KG1 (cell line): ENCODE measurements at places on chromosomes 11 and 22.

DNA sequence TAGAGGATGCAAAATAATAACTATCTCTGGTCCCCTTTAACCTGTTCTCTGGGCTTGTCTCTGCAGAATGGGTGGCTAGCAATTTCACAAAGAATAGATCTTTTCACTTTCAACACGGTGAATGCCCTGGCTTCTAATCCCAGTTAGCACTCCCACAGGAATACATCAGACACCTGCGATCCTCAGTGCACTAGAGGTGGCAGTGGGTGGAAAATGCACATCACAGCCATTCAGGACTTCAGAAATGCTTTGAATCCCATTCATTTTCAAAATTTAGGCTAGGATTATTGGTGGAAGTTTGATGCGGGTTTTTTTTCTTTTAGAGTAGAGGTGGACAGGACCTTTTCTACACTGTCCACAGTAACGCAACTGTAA, 55.1 kb downstream of the OPCML start:
- DNase-seq, result no peak

GRCh38 chr11:95897731-95898130, 26.2 kb downstream of the MTMR2 start:
- no peak for DNase-seq

DNA sequence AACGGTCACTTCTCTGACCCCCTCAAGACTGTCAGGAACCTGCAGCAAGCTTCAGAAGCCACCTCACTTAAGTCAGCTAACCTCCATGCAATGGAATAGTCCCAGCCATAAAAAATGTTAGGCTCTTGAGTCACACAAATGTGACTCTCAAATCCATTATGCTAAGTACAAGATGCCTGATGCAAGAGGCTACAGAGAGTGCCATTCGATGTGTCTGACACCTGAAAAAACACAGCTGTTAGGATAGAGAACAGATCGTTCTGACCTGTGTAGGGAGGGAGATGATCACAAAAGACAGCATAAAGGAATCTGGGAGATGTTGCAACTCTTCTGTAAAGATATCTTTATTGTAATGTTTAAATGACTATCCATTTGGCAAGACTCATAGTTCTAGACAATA, 712.4 kb downstream of the TBC1D22A start:
- DNase-seq, result no peak

- no peak for DNase-seq
These were observed 270.5 kb upstream of the SORL1-AS1 start for GRCh38 chr11:121723246-121723741.

DNA sequence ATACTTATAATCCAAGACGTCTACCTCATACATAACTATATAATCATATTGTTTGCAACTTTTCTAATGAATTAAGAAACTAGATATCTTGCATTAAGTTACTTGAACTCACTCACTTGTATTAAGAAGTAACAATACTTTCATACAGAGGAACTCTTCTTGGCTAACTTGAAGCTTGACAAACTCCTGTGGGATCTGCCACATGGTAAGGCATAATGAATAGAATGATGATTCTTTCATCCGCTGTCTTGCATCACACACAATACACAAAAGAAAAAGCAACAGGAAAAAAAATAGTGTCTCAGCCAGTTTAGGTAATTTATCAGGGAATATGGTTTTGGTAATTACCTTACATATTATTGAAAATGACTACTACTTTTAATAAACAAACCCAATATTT, 79.8 kb downstream of the PGR start:
- DNase-seq, result no peak

GRCh38 chr11:69509381-69509780, 27.9 kb downstream of the LINC01488 start:
- no peak for DNase-seq

DNA sequence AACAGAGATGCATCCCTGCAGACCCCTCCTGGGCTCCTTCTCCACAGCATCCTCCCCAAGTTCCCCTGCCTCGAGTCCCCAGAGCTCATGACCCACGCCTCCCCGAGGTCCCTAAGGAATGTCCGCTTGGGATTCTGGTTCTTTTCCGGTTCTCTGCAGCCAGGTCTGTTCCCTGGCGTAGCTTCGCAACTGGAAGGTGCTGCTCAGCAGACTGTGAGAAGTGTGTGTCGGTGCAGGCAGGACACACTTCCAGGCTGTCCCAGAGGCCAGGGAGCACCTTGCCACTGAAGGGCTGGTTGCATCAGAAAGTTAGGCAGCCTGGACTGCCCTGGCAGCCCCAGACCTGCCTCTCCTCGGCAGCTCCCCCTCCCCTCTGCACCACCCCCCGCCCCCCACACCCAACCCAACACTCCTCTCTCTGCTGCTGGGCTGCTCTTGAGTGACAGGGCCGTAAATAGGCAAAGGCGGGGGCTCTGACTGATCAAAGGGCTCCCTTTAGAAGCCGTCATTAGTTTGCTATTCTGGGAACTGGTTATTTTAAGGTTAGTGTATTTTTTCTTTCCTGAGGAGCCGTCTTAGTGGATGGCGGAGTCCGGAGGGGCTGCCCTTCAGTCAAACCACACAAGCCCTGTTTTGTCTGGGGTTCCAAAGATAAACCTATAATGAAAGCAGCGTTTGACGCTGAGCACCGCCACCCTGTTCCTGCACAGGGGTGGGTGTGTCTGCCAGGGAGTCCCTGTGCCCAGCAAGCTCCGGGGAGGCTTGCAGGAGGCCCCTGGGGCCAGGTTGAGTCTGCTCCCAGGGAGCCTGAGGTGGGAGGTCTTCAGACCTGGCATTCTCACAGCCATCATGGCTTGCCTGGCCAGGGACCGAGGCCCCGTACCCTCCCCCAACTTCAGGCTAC, 88.6 kb upstream of the KCNQ1OT1 start:
- DNase-seq, result no peak

- DNase-seq, result no peak
These were observed 9.4 kb downstream of the HORMAD2 start for GRCh38 chr22:30089655-30089974.

- DNase-seq, result no peak
These were observed 143.4 kb downstream of the CRYBB2 start for GRCh38 chr22:25362883-25363240.

DNA sequence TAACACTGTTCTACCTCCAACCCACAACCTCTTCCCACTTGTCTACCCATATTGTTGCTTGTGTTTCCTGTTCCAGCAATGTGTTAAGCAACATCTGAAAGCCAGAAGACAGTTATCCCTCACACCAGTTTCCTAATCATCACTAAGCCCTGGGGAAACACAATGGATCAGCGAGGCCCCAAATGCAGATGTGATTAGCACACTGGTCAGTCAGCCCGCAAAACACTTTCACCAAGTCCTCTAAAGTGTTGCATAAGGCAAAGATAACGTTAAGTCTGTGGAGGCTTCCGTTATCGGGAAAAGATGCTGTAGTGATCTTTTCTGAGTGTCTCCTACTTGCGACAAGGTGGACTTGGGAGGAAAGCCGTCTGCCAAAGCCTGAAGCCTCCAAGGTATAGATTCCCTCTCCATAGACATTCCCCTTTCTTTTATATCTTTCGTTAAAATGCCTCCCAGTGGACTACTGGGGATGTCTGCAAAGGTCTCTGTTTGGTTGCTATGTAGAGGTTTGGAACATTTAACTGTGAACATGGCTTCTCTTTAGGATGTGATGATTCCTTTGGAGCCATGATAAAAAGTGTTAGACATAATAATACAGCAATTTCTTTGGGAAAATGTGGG, at the start of gene MS4A3:
Gene MS4A3 (plus strand): TSS at position 317 of the 621 bp plus-strand sequence. CDS start 4,496 bp downstream, outside the sequence.
- no peak for DNase-seq

DNA sequence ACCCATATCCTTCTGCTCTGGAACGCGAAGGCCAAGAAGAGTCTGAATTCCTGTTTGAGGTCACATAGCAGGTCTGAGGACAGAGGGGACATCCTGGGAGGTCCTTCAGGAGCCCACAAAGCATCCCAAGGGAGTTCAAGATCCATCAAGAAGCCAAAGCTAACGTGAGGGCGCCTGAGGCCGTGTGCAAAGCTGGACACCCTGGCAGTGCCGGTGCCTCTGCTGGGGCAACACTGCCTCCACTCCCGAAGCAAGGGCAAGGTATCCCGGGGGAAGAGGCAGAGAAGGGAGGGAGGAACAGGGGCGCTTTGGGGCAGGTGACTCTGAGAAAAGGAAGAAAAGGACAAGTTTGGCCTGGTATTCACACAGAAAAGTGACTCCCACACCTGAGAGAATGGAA, 50.3 kb upstream of the CDON start:
- no peak for DNase-seq

- no peak for DNase-seq
These were observed 906 bp upstream of the NAA40 start for GRCh38 chr11:63937713-63938478.

- no peak for DNase-seq
These were observed 40.6 kb downstream of the RELT start for GRCh38 chr11:73416786-73417185.

- no peak for DNase-seq
These were observed 25.5 kb downstream of the KCNJ5 start for GRCh38 chr11:128916681-128917080.

DNA sequence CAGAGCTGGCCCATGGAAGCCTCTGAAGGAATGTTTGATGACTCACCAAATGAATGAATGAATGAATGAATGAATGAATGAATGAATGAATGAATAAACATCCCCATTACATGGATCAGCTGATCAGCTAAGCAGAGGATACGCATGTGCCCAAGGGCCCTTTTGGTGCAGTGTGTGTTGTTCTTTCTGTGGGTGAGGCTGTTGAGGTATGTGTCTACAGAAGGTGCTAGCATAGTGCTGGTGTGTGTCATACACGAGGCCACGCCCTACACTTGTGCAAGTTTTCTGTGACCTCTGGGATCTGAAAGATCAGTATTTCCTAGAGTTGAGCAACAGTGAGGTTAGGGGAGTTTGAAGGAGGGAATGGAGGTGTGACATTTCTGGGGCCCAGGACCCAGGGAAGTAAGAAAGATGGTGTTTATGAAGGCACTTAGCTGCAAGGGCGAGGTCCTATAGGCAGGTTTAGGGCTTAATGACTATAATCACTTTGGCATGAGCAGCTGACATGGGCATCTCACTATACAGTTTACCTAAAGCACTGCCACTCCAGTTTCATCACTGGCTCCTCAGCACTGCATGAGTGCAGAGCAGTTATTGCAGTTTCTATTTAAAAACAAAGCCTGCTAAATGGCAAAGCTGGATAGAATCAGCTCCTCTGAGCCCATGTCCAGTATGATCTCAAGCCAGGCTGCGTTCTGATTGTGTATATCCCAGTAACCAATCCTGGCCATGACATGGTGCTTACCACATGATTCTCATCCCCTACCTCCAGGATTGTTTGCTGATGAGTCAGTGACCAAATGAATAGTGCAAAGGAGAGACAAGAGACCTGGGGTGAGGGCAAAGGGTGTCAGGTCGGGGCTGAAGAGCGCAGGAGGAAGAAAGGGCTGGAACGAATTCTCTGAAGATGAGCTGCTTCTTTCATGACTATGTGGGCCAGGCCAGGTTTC, 36.4 kb upstream of the E2F8 start:
- no peak for DNase-seq

DNA sequence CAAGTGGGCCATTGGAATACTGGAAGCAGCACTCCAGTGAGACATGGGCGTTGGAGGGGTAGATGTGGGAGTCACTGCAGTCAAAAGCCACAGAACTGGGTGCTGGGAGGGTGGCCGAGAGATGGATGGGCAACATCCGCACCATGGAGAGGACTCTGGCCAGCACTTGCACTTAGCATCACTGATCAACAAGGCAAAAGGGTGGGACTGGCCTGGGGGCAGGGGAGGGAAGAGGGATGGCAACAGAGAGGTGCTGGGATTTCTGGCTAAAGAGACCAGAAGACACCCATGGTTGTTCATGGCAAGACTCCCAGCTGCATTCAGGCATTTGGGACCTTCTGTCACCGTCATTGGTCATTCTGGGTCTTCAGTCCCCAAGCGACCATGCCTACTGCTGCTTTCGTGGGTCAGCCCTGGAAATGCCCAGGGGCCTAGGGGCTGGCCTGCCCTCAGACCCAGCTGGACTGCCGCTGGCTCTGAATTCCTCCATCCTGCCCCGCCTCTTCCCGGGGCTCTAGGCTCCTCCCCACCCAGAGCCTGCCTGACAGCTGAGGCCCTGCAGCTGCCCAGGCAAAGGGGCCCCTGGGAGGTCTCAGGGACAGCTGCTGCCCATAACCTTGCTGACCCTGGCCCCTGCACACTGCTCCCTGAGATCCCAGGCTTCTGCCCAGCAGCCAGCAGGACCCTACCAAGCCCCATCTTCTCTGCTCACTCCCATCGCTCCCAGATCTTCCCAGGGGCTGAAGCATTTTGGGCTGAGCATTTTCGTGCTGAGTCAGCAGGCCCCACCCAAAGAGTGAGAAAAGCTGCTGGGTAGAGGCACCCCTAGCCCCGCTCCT, 13.0 kb upstream of the CDC42EP2 start:
- no peak for DNase-seq

GRCh38 chr22:17890892-17891291, 116.6 kb upstream of the BID start:
- no peak for DNase-seq

- no peak for DNase-seq
These were observed 11.3 kb downstream of the DUSP8 start for GRCh38 chr11:1560649-1561251.

DNA sequence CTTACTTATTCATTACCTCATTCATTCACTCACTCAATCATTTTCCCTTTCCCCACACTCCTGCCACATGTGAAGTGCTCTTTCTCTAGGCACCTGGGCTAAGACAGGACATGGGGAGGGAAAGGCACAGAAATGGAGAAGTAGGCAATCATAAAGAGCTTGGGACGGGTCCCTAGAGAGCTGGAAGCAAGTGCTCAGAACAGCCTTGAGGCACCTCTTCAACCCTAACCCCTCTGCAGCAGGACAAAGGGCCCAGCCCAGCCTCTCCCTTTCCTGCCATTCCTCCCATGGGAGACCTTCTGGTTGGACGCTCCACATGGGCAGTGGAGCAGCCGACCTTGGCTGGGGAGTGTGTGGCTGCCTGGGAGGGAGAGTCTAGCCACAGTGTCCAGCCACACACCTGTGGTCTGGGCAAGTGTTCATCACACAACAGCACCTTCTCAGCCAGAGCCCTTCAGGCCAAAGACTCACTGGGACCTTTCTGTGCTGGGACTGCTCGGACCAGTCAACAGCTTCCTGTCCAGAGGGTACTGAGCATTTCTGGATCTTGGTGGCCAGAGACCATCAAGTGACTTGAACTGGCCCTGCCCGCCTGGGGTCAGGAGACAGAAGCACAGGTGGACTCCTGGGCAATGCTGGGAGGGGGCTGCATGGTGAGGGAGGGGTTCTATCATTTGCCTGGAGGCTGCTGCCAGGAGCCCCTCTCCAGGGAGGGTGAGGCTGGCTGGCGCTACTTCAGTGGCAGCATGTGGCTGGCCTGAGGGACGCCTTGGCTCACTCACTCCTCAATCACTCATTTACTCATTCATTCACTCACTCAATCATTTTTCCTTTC, 1.0 kb upstream of the MUC5AC start:
- DNase-seq, result no peak

GRCh38 chr11:91435694-91436395, 788.8 kb upstream of the FAT3 start:
- no peak for DNase-seq

GRCh38 chr22:43370036-43370435, 26.9 kb upstream of the SCUBE1 start:
- no peak for DNase-seq
